ENCODE measurements at places on chromosomes 2 and 18.

- H3K36me3 ChIP-seq = no peaks in the 10 kb centered on the region
- H3K27me3 ChIP-seq = peaks cover 3% of the 10 kb centered on the region
- DNase-seq = no peak
- no peak overlapping the region for H3K4me3 ChIP-seq
- peaks cover 16% of the 10 kb centered on the region for H3K4me1 ChIP-seq
Measured at GRCh38 chr2:30792521-30792920, 14.7 kb downstream of the CAPN13 start.

GRCh38 chr2:9998916-9999654 is 44.3 kb upstream of the KLF11 start:
- no peak overlapping the region for H3K4me3 ChIP-seq
- DNase-seq = no peak
- H3K4me1 ChIP-seq = no peaks in the 10 kb centered on the region
- H3K27ac ChIP-seq = no peak overlapping the region

DNA sequence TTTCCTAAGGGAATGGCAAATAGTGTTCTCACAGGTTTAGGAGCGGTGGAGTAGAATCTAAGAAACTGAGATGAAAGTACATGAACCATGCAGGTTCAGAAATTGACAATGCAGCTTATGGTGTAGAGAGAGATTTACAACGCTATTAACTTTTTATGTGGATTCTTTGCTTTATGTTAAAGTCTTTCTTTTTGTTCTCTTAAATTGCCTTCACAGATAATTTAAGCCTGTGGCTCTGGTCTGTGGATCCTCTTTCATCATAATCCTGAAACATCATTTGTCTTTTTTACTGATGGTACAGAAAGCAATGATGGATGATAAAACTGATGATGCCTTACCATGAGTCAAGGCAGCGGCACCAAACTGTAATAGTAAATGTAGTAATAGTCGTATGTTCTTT is 30.3 kb downstream of the SOCS6 start:
- no peaks in the 10 kb centered on the region for H3K27me3 ChIP-seq
- no peak for DNase-seq
- H3K4me3 ChIP-seq = no peak overlapping the region
- H3K27ac ChIP-seq = no peak overlapping the region

GRCh38 chr2:95303191-95303919 is 6.2 kb downstream of the KCNIP3 start:
- H3K27ac ChIP-seq = peak overlapping the region; percentile 37
- DNase-seq = no peak
- peaks cover 14% of the 10 kb centered on the region for H3K27me3 ChIP-seq
- H3K4me1 ChIP-seq = peaks cover 6% of the 10 kb centered on the region
- no peaks in the 10 kb centered on the region for H3K36me3 ChIP-seq

- H3K27me3 ChIP-seq = peaks cover 46% of the 10 kb centered on the region
- H3K4me1 ChIP-seq = peaks cover 5% of the 10 kb centered on the region
- H3K27ac ChIP-seq = no peak overlapping the region
Measured at GRCh38 chr2:144438801-144439631, 80.9 kb downstream of the ZEB2 start.

- no peak for DNase-seq
- H3K27me3 ChIP-seq = no peaks in the 10 kb centered on the region
- no peaks in the 10 kb centered on the region for H3K4me1 ChIP-seq
- H3K27ac ChIP-seq = no peak overlapping the region
Measured at GRCh38 chr2:192043216-192043870, 151.4 kb downstream of the TMEFF2 start.

DNA sequence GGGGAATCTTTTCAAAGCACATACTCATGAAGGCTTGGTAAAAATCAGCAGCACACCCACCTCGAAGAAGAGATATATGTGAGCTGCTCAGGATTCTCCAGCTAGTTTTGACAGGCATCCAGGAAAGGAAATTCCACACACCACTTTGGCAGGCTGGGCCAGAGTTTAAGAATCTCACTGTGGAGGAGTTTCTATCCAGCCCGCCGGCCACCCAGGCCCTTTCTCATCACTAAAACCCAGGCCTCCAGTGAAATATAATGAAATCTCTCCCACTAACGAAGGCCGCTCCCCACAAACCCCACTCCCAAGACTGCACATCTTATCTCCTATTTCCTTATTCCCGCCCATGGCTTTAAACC is 202.0 kb downstream of the GLI2 start:
- peaks cover under 1% of the 10 kb centered on the region for H3K36me3 ChIP-seq
- no peak overlapping the region for H3K4me3 ChIP-seq

GRCh38 chr18:60197671-60198462 is 174.7 kb downstream of the MC4R start:
- H3K27ac ChIP-seq = no peak overlapping the region
- H3K4me1 ChIP-seq = peaks cover under 1% of the 10 kb centered on the region
- DNase-seq = no peak
- peaks cover 24% of the 10 kb centered on the region for H3K27me3 ChIP-seq
- H3K4me3 ChIP-seq = no peak overlapping the region

DNA sequence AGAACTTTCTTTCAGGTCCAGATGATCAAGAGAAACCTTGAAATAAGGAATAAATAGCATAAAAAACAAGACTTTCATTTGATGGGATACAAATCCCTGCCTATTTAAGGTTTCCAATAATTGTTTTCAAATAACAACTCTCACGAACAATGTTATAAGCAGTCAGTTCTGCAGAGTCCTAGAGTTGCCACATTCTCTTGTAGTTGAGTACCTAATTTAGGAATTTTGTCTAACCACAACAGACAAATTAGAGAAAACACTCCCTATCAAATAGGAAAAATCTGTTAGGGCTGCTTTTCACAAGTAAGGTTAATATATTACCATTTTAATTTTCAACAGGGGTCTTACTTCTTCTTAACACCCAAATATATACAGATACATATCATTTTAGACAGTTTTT is 130.1 kb upstream of the CDH20 start:
- H3K4me1 ChIP-seq = no peaks in the 10 kb centered on the region
- H3K4me3 ChIP-seq = no peak overlapping the region
- no peak overlapping the region for H3K27ac ChIP-seq
- no peaks in the 10 kb centered on the region for H3K36me3 ChIP-seq

GRCh38 chr2:220574038-220574437 is 946.6 kb downstream of the SLC4A3 start:
- no peak for DNase-seq
- H3K36me3 ChIP-seq = no peaks in the 10 kb centered on the region
- H3K27me3 ChIP-seq = no peaks in the 10 kb centered on the region
- no peak overlapping the region for H3K27ac ChIP-seq
- H3K4me3 ChIP-seq = no peak overlapping the region
- no peaks in the 10 kb centered on the region for H3K4me1 ChIP-seq

DNA sequence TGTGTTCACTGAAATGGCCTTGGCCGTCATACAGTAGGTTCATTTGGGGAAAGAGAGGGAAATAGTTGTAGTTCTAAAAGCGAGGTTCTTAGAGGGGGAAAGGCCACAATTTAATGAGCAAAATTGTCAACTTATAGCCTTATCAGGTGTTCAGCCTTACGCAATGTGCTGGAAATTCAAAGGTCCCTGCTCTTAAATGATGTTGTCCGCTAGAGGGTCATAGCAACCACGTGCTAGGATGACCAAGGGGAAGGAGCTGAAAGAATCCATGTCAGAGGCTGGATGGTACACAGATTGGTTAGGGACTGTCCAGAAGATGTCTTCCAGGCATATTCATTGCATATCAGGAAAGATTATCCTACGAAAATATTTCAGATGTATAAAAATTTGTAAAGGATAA is 282.3 kb upstream of the MEX3C start:
- H3K27ac ChIP-seq = no peak overlapping the region
- H3K4me1 ChIP-seq = no peaks in the 10 kb centered on the region
- DNase-seq = no peak
- no peak overlapping the region for H3K4me3 ChIP-seq
- no peaks in the 10 kb centered on the region for H3K36me3 ChIP-seq

- H3K4me1 ChIP-seq = no peaks in the 10 kb centered on the region
- H3K27me3 ChIP-seq = no peaks in the 10 kb centered on the region
- H3K4me3 ChIP-seq = no peak overlapping the region
- no peaks in the 10 kb centered on the region for H3K36me3 ChIP-seq
- peak overlapping the region; percentile 37 for H3K27ac ChIP-seq
Measured at GRCh38 chr2:230974096-230974913, 21.6 kb upstream of the SPATA3 start.

DNA sequence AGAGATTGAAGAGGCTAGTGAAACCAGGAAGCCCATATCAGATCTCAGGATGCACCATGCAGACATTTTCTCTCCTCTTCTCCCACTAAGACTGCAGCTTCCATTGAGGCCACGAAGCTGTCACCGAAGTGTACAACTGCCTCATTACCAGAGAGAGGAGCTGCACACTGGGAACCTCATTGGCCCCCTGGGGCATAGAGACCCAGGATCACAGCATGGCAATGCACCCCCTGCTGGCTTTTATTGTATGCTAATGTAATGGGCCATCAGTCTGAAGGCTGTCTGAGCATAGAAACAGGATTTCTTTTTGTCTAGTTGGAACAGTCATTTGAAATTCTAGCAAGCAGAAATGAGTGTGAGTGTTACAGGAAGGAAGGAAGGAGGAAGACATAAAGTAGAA is 861.6 kb upstream of the CELF4 start:
- no peak for DNase-seq
- no peaks in the 10 kb centered on the region for H3K36me3 ChIP-seq
- H3K4me1 ChIP-seq = no peaks in the 10 kb centered on the region
- H3K27ac ChIP-seq = no peak overlapping the region

GRCh38 chr2:235954888-235955480 is 213.2 kb downstream of the GBX2 start:
- no peak for DNase-seq
- peaks cover 3% of the 10 kb centered on the region for H3K36me3 ChIP-seq
- no peak overlapping the region for H3K27ac ChIP-seq
- H3K4me3 ChIP-seq = no peak overlapping the region

DNA sequence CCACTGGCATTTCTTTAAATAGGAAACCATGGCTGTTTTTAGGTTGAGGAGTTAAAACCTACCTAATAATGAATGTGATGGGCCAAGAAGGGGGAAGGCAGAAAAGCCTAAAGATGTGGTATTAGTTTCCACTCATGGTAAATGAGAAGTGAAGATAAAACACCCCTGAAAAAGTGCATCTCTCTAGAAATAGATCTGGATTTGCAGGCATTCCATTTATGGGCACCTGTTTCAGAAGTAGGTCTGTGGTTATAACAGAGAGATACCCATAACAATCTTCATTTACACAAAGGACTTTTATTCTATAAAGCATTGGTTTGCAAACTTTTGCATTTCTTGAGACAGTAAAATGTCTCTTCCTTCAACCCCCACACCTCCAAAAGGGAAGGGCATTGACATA is 62.1 kb downstream of the PRKCE start:
- no peak overlapping the region for H3K27ac ChIP-seq
- no peaks in the 10 kb centered on the region for H3K4me1 ChIP-seq
- no peak for DNase-seq
- H3K27me3 ChIP-seq = peaks cover 4% of the 10 kb centered on the region
- no peak overlapping the region for H3K4me3 ChIP-seq
- H3K36me3 ChIP-seq = no peaks in the 10 kb centered on the region

- DNase-seq = no peak
- peak overlapping the region; percentile 65 for H3K27ac ChIP-seq
- H3K4me1 ChIP-seq = peaks cover 16% of the 10 kb centered on the region
Measured at GRCh38 chr2:234490271-234491091, 6.4 kb downstream of the ARL4C start.

DNA sequence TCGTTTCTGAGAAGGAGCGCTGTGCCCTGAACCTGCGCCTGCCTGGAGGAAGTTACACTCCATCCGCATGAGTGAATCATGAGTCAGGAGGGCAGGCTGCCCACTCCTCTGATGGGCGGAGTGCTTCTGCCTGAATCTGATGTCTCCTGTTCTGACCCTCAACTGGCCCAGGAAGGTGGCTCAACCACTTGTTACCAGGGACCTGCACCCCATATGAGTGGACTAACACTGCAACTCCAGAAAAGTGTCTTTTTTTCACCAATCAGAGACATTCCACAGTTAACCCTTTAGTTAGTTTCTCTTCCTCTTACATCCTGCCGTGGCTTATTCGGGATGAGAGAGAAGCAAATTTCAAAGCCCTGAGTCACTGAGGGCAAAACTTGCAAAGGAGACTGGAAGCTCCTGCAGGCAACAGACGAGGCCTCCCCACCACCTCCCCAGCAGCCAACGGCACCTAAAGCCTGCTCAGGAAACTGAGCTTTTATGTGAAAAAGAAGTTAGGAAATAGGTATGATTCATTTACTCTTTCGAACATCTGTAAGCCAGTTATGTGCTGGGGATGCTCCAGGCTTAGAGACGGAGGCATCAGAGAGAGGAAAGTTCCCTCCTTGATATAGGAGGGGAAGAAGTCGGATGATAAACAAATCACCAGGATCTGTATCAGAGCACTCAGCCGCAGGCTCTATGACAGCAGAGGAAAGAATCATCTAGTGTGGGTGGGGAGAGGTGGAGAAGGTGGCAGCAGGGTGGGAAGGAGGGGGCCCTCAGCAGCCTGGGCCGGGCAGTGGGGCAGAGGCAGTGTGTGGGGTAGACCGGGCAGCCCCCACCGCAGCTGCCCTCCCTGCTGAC is 30.9 kb downstream of the MBP start:
- DNase-seq = no peak
- H3K27ac ChIP-seq = no peak overlapping the region
- H3K4me3 ChIP-seq = no peak overlapping the region
- peaks cover 22% of the 10 kb centered on the region for H3K36me3 ChIP-seq
- peaks cover 17% of the 10 kb centered on the region for H3K4me1 ChIP-seq
- H3K27me3 ChIP-seq = no peaks in the 10 kb centered on the region

GRCh38 chr2:145194673-145195072 is 674.8 kb upstream of the ZEB2 start:
- H3K4me3 ChIP-seq = no peak overlapping the region

GRCh38 chr2:64049633-64050220 is 30.5 kb upstream of the VPS54 start:
- no peaks in the 10 kb centered on the region for H3K27me3 ChIP-seq
- H3K36me3 ChIP-seq = no peaks in the 10 kb centered on the region
- H3K27ac ChIP-seq = no peak overlapping the region
- peaks cover 6% of the 10 kb centered on the region for H3K4me1 ChIP-seq

DNA sequence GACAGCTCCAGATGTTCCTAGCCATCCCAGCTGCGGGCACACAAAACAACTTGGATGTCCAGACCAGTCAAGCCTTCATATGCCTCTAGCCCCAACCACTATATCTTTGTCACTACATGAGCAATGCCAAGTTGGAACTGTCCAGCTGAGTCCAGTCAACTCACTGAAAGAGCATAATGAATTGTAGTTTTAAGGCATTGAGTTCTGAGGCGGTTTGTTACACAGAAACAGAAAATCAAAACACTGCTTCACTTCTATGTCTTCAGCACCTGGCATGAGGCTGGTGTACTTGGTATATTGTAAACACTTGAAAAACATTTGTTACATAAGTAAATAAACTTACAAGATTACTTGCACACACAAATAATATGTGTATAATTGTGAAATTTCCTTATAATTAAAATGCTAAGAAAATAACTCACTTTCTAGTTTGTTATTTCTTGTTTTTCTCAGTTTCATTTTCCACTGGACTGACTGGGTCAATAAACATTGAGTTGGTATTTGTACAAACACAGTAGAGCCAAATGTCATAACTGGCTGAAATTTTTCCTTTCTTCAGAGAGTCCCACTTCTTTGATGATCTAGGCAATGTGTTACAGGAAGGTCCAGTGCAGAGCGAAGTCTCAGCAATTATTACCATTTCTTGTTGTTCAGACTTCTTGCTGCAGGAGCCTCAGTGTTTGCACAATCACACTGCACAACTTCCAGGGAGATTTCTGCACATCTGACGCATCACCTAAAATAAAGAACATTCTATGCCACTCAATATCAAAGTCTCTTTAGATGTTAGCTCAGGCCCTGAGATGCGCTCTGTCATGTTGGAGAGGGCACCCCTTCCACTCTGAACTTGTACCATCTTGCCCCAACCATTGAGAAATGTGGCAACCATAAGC is 38.2 kb upstream of the DPP4 start:
- H3K4me3 ChIP-seq = no peak overlapping the region

Data from progenitor cell of endocrine pancreas (in vitro differentiated cells).